Midbrain (tissue), 1 donor: ENCODE measurements at places on chromosomes 4 and X.

- DNase-seq, result no peak
Observed at GRCh38 chrX:22134681-22135080, 102.6 kb downstream of the PHEX start.

GRCh38 chrX:141320801-141321200 lies 78.5 kb upstream of the SPANXC start:
- DNase-seq, result no peak

- DNase-seq, result no peak
Observed at GRCh38 chr4:155629183-155629825, 37.3 kb upstream of the GUCY1A1 start.

- DNase-seq, result no peak
Observed at GRCh38 chr4:40255393-40256281, 58.8 kb downstream of the RHOH start.

- no peak for DNase-seq
Observed at GRCh38 chrX:83008415-83008814, 499.7 kb upstream of the POU3F4 start.

- DNase-seq, result peak; percentile 77
Observed at GRCh38 chrX:13658602-13659001, 5.7 kb downstream of the TCEANC start.

DNA sequence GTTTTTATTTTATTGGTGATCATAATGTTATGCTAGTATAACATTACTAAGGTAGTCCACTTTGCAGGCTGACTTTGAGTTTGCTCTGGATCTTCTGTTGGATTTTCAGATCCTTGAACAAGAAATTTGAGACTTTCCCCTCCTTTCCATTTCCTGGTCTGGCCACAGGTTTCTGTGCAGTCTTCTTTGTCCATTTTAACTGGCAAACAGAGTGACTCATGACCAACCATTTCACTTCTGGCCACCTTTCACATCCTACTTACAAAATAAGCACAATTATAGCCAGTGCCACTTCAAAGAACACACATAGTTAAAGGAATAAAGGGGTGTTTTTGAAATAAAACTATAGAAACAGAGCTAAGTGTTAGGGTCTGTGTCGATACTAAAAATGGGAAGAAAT lies 8.4 kb downstream of the ANK2 start:
- DNase-seq, result no peak

DNA sequence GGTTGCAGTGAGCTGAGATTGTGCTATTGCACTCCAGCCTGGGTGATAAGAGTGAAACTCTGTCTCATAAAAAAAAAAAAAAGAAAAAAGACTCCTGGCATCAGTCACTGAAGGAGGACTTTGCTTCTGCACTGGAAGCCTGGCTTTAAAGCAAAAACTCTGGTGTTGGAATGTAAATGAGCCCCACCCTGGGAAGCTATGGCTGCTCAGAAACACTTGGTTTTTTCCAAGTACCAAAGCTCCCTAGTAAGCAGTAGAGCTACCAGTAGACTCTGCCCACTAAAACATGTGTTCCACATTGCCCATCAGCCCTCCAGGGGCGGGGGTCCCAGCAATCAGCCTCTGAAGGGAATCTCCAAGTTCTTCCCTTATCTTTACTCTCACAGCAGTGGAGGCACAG lies 154.4 kb downstream of the SHROOM3 start:
- no peak for DNase-seq

DNA sequence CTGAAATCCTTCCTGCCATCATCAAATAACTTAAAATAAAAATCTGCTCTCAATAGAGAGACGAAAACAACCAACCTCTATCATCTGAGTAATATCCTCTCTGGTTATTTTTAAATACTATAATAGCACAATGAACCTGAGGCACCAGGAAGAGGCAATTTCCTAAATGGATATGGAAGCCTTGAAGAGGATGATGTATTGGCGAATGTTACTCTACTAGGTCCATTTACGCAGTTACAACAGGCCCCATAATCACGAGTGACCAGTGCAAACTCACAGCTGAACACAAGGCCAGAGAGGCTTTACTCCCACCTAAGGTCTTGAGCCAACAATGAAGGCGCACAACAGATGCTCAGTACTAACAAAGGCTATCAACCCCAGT lies 678.8 kb upstream of the NR3C2 start:
- no peak for DNase-seq

- no peak for DNase-seq
Observed at GRCh38 chr4:42702895-42703294, 46.0 kb upstream of the ATP8A1 start.

- DNase-seq, result no peak
Observed at GRCh38 chr4:12144051-12144450, 715.4 kb upstream of the HS3ST1 start.

GRCh38 chr4:108224611-108225053 lies 55.9 kb upstream of the LEF1 start:
- no peak for DNase-seq

DNA sequence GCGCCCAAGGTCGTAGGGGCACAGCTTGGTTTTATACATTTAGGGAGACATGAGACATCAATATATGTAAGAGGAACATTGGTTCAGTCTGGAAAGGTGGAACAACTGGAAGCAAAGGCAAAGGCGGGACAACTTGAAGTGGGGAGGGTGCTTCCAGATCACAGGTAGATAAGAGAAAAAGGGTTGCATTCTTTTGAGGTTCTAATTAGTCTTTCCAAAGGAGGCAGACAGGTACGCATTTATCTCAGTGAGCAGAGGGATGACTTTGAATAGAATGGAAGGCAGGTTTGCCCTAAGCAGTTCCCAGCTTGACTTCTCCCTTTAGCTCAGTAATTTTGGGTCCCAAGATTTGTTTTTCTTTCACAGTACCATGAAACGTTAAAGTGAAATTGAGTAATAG lies 223.2 kb downstream of the FAM47A start:
- DNase-seq, result no peak

- DNase-seq, result no peak
Observed at GRCh38 chr4:117164338-117164737, 79.0 kb upstream of the TRAM1L1 start.

- DNase-seq, result peak; percentile 70
Observed at GRCh38 chr4:184805462-184806228, 20.1 kb downstream of the ACSL1 start.

- DNase-seq, result no peak
Observed at GRCh38 chr4:122246551-122246950, 94.4 kb downstream of the BLTP1 start.

- no peak for DNase-seq
Observed at GRCh38 chr4:163048447-163048846, 118.2 kb downstream of the NAF1 start.

- no peak for DNase-seq
Observed at GRCh38 chr4:25013756-25014661, 16.7 kb downstream of the LGI2 start.
